ENCODE measurements at places on chromosomes 1 and 21. TPM values are rescaled to one million over a fixed set of nuclear protein-coding genes. Genes with fewer than 3 reads are reported as not detected.
A peak's percentile ranks its signal among the peaks of the same experiment; 100 is the strongest.

SERTAD4 gene
- total RNA-seq, result not detected

SLAMF9 gene
- not detected for total RNA-seq

DNA sequence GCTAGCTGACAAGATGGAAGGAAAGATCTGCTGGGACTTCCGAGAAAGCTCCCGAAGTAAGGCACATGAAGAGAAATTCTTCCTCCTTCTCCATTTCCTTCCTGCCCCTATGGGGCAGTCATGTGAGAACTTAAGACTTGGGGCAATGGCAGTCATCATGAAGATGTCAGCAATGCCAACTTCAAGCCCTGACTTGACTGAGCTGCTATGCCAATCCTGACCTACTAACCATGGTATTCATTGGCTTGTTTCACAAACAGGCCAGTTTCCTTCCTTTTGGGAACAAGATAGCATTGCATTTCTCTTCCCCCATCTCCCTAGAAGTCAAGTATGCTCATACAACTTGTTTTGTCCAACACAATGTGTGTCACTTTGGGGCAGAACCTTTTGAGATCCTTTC lies 25.5 kb downstream of the GRIK1 start:
- DNase-seq, result no peak

GRCh38 chr1:244053831-244054230 lies 2.7 kb downstream of the ZBTB18 start:
- DNase-seq, result no peak

- DNase-seq, result peak; percentile 87
Measured at GRCh38 chr1:41726899-41727748, 191.6 kb downstream of the HIVEP3 start.
